MV-4-11 (cell line): ENCODE measurements at places on chromosomes 7 and 10.

DNA sequence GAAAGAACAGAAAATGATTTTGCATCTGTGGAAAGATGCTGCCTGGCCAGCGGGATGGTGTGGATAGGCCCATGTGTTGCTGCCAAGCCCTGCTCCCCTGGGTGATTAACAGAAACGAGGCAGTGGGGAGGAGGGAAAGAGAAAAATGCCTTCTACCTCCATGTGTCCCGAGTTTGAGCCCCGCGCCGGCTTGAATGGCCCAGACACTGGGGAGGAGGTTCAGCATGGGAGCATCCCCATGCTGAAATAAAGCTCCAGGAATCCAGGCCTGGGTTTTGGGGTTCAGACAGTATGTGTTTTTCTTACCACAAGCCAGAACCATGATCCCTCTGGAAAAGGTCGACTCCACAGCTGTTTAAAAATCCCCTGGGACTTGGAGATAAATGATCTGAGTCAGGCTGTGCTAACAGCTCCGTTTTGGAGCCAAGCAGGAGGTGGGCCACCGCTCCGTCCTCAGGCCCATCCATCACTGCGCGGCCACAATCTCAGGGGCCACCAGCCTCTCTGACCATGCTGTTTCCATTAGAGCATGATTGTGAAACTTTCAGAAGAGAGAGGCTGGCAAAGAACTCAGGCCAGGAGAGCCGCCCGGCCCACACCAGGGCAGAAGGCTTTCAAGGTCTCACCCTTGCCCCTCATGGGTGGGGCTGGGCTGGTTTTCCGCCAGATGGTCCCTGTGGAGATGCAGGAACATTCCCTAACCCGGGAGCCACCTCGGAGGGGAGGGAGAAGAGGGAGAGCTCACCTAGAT lies 299.7 kb downstream of the ZEB1 start:
- DNase-seq, result no peak

- no peak for DNase-seq
These were observed 10.7 kb upstream of the SPOCK2 start for GRCh38 chr10:72098836-72099599.

DNA sequence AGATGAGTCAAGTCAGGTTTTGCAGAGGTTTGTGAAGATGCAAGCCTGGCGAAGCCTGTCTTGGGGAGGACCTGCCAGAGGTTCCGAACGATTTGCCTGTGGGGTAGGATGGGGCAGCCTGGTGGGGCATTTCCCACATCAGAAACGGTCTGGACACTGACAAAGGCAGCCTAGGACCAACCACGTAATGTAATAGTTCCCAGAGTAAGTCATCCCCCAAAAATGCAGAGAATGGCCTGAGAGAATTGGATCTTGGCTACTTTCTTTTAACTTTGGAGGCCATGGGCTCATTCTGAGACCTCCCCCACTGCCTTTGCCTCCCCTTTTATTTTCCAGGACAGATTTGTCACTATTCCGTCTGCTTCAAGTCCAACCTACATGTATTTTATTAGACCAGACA lies 168.9 kb upstream of the SH2B2 start:
- no peak for DNase-seq

DNA sequence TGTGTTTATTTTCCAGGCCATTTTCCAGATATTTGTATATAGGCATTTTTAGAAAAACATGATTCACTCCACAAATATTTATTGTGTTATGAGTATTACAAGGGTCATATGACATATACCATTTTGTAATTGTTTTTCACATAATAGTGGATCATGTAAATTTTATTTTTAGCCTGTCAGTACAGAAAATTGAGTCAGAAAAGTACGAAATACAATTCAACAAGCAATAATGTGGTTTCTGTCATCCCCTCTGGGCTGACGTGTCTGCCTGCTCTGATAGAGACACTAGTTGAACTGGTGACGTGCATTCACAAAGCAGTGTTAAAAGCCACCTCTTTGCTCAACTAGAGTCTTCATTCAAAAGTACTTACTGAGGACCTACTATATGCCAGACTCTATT lies 97.9 kb upstream of the STEAP1B start:
- no peak for DNase-seq

DNA sequence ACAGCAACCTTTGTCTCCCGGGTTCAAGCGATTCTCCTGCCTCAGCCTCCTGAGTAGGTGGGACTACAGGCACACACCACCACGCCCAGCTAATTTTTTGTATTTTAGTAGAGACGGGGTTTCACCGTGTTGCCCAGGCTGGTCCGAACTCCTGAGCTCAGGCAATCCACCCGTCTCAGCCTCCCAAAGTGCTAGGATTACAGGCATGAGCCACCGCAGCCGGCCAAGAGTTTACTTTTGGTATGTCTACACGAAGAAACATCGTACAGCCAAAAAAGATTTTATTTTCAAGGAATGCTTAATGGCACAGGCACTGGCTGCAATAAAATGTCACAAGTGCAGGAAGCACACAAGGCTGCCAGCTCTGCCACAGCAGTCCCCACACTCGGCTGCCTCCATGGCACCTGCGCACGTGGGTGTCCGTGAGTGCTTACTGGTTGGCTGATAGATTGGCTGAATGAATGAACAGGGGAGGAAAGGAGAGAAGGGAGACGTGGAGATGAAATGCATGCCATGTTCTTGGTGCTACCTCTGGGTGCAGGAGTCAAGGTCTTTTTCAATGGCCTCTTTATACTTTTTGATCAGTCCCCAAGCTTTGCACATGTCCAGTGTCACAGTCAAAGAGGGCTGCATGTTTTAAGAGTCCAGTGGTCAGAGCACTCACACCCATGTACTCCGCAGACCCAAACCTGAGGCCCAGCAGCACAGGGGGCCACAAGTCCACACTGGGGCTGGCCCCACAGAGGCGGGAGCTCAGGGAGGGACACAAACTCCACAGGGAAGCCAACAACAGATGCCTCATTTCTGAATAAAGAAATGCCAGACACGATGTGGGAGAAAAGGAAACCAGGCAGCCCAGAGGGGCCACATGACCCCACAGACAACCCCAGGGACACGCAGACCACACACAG lies 198.2 kb downstream of the MAD1L1 start:
- no peak for DNase-seq

- no peak for DNase-seq
These were observed 19.3 kb downstream of the IL15RA start for GRCh38 chr10:5958077-5958476.

GRCh38 chr10:44126291-44126717 lies 258.6 kb downstream of the CXCL12 start:
- DNase-seq, result no peak

- no peak for DNase-seq
These were observed 85.5 kb upstream of the GDF10 start for GRCh38 chr10:47214520-47214919.

- no peak for DNase-seq
These were observed 111.2 kb downstream of the AOAH start for GRCh38 chr7:36613031-36613614.

DNA sequence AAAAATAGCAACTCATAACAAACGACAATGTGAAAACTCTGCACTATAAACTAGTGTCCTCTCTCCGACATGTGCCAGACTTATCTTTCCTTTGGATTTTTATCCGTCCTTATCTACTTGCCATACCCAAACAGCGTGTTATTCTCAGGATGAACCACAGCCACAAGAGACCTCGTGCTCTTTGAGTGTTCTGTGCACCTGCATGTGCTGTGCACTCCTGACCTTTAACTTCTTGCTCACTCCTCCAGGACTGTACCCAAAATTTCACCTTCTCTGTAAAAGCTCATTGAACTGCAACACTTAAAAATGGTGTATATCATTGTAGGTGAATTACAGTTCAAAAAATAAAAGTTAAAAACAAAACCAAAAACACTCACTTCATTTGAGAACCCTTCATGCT lies 58.0 kb upstream of the SLC35G1 start:
- DNase-seq, result no peak

DNA sequence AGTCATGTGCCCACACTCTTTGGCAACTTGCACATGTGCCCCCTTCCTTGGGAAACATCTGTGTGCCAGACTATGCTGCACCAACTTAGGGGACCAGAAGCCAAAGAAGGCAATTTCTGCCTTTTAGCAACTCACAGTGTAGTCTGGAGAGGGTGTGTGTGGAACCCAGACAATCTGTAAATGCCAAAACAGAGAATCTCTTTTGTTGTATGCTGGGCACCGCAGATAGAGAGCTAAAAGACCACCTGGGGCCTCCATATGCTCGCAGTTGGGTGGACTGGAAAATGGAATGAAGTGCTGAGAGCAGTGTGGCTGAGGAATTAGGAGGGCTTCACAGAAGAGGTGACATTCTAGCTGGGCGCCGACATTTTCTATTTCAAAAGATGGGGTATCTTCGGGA lies 26.4 kb downstream of the UBTD1 start:
- DNase-seq, result no peak

- DNase-seq, result no peak
These were observed 13.5 kb downstream of the KCNH2 start for GRCh38 chr7:150964593-150965111.
